LHCN-M2 (cell line): ENCODE measurements at places on chromosomes 16 and 17. TPM values are rescaled to one million over a fixed set of nuclear protein-coding genes. Genes with fewer than 3 reads are reported as not detected.

CASKIN1 gene
- 0.06 and 0.29 TPM in 2 replicates for total RNA-seq

EVPL gene
- total RNA-seq = not detected in 2 replicates

CTF1 gene
- total RNA-seq = 2.5 and 4.1 TPM in 2 replicates

DNAAF8 gene
- 0.06 and 0.98 TPM in 2 replicates for total RNA-seq

DNA sequence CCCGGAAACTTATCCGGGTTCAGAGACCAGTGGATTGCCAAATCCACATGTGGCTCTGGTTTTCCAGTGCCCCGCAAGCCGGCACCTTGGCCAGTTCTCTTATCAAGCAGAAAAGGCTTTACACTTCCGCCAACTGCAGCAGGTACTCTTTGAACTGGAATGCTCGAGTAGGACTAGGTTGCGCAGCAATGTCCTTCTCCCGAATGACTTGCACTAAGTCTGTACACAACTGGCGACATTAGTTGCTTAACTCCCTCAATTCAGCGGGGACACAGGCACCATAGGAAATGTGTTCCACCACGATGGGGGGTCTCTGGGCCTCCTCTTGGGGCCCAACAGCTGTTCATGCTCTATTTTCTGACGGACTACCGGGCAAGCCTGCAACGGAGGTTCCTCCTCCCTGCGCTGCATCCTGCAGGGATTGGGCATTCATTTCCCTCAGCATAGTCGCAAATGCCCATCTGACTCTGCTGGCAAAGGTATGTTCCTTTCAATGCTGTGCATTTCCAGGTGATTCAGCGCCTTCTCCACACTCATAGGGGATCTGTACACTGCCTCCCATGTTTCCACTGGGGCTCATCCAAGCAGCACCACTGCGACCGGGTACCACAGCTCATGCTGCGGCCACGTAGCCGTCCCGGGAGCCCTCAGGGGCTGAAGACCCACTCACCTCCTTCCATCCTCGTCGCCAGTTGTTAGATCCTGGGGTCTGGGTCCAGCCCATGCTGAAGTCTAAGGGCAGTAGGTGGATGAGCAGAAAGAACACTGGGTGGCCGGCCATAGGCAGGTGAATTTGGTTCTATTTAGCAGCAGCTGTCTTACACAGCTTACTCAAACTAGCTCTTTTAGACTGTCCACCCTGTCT, 34.2 kb upstream of the APPBP2 start:
- DNase-seq = no peak

DNA sequence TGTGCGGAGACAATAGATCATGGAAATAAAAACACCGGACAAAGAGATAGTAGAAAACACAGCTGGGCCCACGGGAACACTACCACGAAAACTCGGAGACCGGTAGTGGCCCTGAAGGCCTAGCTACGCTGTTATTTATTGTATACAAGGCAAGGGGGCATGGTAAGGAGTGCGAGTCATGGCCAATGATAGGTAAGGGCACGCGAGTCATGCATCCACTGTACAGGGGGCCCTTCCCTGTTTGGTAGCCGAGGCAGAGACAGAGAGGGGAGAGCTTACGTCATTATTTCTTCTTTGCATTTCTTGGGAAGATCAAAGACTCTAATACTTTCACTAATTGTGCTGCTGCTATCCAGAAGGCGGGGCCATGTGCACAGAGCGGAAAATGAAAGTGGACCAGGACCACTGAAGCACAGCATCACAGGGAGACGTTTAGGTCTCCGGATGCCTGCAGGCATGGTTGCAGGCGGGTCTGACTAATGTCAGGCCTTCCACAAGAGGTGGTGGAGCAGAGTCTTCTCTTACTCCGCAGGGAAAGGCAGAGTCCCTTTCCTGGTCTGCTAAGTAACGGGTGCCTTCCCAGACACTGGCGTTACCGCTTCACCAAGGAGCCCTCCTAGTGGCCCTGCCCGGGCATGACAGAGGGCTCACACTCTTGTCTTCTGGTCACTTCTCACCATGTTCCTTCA, 74.4 kb upstream of the ARL4D start:
- DNase-seq = no peak

- no peak for DNase-seq
Observed at GRCh38 chr17:73620414-73620813, 23.8 kb downstream of the SDK2 start.

GRCh38 chr17:41973408-41973811, 6.8 kb downstream of the CNP start:
- DNase-seq = no peak

- peak; percentile 82 for DNase-seq
Observed at GRCh38 chr16:25106567-25107465, 4.7 kb upstream of the LCMT1 start.

DNA sequence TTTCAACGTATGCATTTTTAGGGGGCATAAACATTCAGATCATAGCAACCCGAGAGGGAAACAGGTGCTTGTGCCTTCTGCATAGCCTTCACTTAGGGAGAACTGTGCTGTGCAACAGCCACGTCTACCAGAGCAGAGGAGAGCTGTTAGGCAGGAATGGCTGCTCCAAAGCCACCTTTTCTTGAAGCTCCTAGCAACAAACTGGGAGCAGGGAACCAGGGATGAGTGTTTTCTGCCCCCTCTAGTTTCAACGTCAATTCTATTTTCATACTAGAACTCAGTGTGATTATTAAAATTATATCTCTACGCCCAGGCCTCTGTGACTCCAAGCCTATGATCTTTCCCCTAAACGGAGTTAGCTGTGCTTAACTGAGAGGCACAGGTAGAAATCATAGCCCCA, 290.0 kb downstream of the HAPSTR1 start:
- DNase-seq = no peak

DNA sequence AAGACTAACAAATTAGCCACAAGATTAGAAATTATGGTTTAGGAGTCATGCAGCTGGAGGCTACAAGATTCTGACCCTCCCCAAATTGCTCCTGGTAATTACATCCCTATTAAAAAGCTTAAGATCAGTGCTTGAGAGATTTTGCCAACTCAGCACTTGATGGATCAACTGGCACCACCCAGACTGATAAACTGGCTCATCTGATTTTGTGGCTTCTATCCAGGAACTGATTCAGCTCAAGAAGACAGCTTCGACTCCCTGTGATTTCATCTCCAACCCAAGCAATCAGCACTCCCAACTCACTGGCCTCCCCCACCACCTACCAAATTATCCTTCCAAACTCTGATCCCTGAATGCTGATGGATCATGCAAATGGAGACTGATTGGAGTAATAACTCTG, 94.8 kb downstream of the TNFRSF13B start:
- DNase-seq = no peak

DNA sequence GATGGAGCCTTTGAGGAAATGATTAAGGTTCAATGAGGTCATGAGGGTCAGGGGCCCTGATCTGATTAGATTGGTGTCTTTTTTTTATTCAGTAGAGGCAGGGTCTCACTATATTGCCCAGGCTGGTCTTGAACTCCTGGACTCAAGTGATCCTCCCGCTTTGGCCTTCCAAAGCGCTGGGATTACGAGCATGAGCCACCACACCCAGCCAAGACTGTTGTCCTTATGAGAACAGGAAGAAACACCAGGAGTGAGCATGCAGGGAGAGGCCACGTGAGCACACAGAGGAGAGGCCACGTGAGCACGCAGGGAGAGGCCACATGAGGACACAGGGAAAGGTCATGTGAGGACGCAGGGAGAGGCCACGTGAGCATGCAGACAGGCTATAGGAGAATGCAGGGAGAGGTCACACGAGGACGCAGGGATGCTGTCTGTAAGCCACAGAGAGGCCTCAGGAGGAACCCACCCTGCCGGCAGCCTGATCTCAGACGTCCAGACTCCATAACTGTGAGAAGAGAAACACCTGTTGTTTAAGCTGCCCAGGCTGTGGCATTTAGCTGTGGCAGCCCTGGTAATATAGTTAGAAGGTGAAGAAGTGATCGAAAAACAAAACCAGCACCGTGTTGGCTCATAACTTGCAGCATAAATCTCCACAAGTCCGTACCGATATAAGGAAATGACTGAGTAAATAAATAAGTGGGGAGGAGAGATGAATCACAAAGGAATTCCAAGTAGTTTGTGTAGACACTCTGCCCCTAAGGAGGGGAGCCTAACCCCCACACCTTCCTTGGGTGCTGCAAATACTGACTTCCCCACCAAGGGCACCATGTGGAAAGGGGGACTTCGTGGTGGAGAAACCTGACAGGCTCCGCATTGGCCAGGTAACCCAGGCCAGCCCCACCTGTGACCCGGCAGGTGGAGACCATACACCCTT, 14.6 kb upstream of the CSNK1D start:
- DNase-seq = peak; percentile 95
